ENCODE measurements at places on chromosomes 7 and 10.

GRCh38 chr7:133682364-133683181 is 429.7 kb downstream of the EXOC4 start:
- DNase-seq: peak; percentile 74

DNA sequence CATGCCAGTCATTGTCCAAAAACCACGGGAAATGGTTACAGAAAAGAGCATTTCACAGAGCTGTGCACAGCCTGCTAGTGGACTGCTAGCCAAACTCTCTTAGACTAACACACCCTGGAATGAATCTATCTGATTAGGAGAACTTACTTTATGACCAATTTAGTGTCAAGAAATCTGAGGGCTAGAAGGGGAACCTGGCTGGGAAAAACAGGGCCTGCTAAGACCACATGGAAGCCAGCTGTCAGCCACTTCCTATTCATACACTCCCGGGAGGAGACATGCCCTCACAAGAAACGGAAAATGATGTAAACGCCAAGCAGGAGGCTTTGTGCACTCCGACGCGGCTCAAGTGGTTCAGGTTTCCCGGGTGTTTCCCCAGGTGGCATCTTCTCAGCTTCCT is 54.8 kb downstream of the MPP7 start:
- no peak for DNase-seq

GRCh38 chr7:98133181-98133580 is 26.5 kb downstream of the LMTK2 start:
- DNase-seq: no peak

DNA sequence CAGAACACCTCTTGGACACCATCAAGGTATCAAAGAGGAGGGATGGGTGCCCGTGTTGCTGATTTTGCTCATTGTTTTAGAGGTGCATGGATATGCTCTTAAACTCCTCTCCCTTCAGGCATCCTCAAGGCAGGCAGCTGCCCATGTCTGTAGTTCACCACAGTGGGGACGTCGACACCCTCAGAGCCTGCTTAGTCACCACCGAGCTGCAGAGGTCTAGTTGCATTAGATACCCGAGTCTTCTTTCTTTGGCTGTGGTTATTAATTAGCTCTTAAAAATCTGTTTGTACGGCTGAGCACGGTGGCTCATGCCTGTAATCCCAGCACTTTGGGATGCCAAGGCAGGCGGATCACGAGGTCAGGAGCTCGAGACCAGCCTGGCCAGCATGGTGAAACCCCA is 24.7 kb upstream of the TSPAN13 start:
- no peak for DNase-seq

- DNase-seq: no peak
Observed at GRCh38 chr10:111716032-111716431, 467.5 kb downstream of the GPAM start.
